Effector CD8-positive, alpha-beta T cell (primary cell): ENCODE measurements at places on chromosomes 2 and 18.

GRCh38 chr2:37570773-37571586, 100.5 kb downstream of the CDC42EP3 start:
- DNase-seq = no peak

- no peak for DNase-seq
Observed at GRCh38 chr2:201558665-201559064, 84.6 kb downstream of the TMEM237 start.

DNA sequence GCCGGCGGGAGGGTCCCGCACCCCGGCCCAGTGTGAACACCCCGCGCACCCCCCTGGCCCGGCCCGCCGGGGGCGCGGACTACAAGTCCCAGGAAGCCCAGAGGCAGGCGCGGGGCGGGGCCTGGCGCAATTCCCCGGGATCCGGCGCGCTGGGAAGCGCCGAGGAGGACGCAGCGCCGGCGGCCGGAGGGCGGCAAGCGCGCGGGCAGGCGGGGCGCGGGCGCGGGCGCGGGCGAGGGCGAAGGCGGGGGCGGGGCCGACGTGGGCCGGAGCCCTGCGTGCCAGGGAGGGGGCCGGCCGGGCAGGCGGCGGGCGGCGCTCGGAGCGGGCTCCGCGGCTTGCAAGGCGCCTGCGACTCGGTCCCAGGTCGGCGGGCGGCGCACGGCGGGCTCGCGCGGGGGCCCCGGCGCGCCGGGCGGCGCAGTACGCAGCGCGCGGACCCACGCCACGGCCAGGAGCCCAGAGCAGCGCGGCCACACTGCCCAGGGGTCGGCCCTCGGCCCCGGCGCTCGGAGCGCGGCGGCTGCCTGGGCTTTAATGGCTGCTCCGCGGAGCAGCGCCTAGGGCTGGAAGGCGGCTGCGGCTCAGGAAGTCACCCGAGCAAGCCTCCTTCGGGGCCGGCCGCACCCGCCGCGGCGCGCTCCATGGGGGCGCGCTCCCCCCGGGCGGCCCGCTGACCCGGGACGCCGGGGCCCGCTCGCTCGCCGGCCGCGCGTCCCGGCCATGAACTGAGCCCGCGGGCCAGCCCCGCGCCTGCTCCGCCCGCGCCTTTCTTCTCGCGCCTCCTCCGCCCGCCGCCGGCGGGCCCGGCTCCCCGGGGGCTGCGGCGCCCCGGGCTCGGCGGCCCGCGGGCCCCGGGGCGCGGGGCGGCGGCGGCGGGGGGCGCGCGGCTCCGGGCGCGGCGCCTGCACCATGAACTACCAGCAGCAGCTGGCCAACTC, at the start of gene AGAP1:
Gene AGAP1, plus strand, starts transcription at position 269 of the 941 bp plus-strand sequence.
- no peak for DNase-seq

DNA sequence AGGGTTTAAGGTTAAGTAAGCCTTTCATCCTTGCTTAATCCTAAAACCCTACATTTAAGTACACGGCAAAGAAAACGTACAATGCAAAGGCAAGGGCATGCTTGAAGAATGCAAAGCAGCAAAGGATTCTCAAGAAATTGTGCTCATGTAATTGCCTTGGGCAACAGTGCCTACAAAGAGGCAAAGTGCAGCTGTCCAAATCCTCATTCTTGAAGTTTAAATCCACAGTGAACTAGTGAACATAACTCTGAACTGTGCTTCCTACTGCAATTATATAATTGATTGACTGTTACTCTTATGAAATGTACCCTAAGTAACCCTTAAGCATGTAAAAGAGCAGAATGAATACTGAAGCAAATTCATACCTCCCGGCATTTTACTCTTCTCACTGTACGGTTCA, 85.4 kb downstream of the MAP3K20 start:
- DNase-seq = no peak

GRCh38 chr2:168639018-168639417, 163.4 kb upstream of the NOSTRIN start:
- no peak for DNase-seq

- DNase-seq = no peak
Observed at GRCh38 chr2:86274918-86275275, 62.5 kb downstream of the REEP1 start.
